AG08395 (cell line): ENCODE measurements at places on chromosomes 12 and 14.

- no peak for DNase-seq
Measured at GRCh38 chr12:3931206-3931605, 58.0 kb upstream of the PARP11 start.

- no peak for DNase-seq
Measured at GRCh38 chr12:45257185-45257930, 41.5 kb downstream of the ANO6 start.

DNA sequence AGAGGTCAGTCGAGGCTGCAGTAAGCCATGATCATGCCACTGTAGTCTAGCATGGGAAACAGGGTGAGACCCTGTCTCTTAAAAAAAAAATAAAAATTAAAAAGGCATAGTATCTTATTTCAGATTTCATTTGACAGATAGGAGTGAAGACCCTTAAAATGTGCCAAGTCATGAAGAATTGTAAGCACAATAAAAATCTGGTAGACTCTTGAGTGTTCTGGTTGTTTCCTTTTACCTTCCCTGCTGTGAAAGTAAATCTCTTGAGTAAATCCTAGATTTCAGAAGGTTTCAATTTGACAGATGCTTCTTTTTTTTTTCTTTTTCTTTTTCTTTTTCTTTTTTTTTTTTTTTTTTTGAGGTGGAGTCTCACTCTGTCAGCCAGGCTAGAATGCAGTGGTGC is 109.0 kb downstream of the ESR2 start:
- DNase-seq: no peak

- no peak for DNase-seq
Measured at GRCh38 chr12:11732023-11732422, 82.5 kb downstream of the ETV6 start.
